ENCODE measurements at places on chromosomes 6 and 20.

DNA sequence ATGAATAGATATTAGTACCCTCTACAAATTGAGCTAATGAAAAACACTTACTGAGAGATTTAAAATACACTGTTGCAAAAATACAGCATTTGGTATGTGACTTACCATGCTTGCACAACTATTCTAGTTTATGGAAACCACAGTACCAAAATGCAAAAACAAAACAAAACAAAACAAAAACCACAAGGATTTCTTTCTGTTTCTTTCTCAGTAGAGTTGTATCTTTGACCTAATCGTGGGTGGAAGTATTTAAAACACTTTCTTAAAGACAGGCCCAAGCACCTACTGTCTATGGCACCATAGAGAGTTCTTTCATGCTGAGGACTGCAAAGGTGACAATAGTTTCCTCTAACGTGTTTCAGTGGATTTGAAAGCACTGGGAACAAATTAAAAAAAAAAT is 95.3 kb upstream of the C6orf118 start:
- no peak for DNase-seq

DNA sequence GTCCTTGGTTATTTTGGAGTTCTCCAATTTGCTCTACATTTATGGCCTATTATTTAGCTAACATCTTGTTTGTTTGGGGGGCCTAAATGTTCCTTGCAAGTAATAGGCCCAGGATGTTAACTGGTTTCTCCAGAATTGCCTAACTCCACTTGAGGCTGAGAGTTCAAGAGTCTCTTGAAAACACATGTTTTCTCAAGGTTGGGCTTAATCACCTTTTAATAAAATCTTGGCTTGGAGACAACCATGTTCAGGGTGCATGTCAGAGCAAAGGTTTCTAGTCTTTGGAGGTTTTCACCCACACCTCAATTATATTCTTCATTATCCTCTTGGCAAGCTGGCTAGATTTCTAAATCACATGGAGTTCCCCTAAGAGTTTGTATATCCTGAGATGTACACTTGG is 54.2 kb downstream of the KLHL31 start:
- peak; percentile 76 for DNase-seq

- DNase-seq = no peak
Observed at GRCh38 chr20:50837532-50838321, 42.9 kb downstream of the BCAS4 start.

DNA sequence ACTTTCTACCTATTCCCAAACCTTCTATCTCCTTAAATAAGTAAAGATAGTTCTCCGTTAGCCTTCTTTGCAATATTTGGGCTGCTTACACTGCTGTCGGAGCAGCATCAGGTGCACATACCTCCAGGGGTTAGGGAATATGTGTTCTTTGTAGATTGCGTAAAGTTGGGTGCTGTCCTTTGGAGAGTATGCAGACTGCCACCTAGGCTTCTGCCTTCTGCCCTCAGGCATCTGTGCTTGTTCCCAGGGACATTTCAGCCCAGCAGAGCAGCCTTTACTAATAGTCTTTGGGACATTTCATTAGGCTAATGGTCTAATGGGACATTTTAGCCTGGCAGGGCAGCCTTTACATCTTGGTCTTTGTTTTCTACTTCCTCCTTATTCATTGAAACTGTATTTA is 260.6 kb downstream of the TPBG start:
- no peak for DNase-seq

DNA sequence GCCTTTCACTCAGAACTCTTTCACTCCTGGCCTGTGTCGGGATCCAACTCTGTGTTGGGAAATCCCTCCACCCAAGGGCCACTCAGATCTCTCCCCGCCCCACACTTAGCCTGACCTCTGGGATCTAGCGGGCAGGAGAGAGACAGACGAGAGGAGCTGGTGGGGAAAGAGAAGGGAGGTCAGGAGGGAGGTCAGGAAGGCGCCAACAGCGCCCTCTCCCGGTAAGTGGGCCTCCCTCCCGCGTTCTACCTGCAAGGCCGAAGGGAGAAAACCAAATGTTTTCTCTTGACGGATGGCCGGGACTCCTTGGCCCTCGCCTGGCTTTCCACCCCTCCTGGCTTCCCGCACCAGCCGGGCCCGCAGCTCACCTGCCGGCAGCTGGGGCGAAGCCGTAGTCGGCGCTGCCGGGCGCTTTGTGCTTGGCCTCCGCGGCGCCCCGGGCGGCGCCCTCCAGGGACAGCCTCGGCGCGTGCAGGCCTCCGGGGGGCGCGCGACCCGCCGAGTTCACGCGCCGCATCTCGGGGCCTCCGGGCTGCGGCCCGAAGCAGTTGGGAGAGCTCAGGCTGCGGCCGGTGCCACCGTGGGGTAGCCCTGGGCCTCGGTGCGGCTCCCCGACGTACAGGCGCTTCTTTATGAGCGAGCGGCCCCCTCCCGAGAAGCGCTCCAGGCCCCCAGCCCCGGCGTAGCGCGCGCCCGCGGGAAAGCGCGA is 38.2 kb downstream of the C6orf132 start:
- peak; percentile 80 for DNase-seq

Data from large intestine (tissue), 12 donors.